ENCODE measurements at places on chromosomes 5 and 9.

GRCh38 chr5:2505217-2505616 is 246.3 kb downstream of the IRX2 start:
- DNase-seq, result no peak

- DNase-seq, result no peak
Observed at GRCh38 chr5:110855961-110856360, 117.2 kb downstream of the SLC25A46 start.

GRCh38 chr5:127066721-127067120 is 6.6 kb downstream of the C5orf63 start:
- DNase-seq, result no peak

- DNase-seq, result no peak
Observed at GRCh38 chr5:133441166-133441815, 171.1 kb downstream of the FSTL4 start.

GRCh38 chr5:73031839-73032238 is 76.0 kb downstream of the FCHO2 start:
- no peak for DNase-seq

- DNase-seq, result no peak
Observed at GRCh38 chr9:123348317-123348992, 7.5 kb upstream of the CRB2 start.

DNA sequence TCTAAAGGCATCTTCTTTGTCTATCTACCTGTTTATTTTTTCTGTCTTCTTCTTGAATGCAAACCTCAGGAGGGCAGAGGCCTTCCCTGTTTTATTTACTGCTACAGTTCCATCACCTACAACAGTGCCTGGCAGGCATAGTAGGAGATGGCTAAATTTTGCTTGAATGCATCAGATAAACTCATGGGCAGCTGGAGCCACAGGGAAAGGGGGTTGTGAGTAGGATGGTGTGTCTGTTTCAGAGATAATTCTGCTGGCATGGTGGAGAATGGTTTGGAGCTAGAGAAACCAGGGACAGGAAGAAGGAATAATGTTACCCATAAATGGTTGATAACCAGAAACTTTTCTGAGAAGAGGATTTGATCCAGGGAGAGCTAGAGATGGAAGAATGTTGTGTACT is 189.8 kb upstream of the BRINP1 start:
- no peak for DNase-seq

GRCh38 chr9:123112015-123112975 is 78.8 kb downstream of the GPR21 start:
- DNase-seq, result no peak

DNA sequence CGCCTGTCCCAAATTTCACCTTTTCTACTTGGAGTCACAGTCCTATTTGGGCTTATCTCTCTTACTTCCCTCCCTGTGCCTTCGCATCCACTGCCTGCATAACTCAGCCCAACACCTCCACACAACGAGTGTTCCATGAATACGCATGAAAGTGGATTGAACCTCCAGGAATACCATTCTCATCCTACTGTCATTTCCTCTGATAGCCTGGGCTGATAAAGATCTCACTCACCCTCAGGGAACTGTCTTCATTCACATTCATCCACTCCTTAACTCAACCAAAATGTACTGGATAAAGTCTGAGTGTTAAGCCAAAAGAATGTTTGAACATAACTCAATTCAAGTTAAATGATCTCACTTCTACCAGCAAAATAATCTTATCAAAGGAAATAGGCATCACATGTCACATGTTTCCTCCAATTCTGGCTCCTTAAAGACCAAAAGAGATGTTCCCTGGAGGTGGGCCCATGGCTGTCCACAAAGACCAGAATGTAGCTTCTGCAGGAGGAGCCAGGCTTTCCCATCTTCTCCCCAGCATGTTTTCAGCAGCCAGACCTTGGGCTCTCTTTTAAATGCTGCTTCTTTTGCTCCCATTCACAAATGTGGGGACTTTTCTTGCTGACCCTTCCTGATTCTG is 28.4 kb upstream of the TRIO start:
- no peak for DNase-seq

DNA sequence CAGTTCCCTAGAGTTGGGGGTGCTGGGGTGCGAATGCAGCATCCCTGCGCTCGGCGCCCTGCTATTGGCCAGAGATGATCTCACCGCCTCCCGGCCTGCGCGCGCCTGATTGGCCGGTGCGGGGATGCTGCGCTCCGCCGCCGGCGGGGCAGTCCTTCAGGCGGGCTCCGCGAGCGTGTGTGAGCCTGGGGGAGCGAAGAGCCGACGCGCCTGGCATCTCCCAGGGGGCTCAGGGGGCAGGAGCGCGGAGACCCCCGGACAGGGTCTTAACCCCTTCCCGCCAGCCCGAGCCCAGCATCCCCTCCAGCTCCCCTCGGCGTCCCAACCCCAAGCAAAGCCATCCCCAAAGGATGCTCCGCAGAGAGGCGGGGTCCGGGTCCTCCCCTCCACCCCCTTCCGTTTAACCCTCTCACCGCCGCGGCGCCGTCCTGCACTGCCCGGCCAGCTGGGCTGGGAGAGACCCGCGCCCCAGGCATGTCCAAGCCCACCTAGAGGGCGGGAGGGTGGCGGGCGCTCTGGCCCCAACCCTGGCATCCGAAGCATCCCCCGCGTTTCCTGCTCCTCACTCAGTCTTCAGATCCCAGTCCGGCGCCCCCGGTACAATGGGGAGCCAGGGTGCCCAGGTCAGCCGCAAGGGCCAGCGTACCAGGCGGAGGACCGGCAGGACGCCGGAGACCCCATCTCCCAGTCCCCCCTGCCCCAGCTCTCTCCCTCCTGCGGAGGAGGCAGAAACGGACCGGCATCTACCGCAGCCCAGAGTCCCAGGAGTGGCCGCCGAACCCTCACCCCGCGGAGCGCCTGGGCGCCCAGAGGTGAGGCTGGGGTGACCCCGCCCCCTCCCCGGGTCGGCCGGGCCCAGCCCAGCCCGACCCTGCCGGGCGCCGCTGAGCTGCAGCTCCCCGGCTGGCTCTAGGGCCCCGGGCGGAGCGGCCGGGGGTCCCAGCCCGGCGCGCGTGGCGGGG is 19.3 kb upstream of the TOR2A start:
- no peak for DNase-seq

DNA sequence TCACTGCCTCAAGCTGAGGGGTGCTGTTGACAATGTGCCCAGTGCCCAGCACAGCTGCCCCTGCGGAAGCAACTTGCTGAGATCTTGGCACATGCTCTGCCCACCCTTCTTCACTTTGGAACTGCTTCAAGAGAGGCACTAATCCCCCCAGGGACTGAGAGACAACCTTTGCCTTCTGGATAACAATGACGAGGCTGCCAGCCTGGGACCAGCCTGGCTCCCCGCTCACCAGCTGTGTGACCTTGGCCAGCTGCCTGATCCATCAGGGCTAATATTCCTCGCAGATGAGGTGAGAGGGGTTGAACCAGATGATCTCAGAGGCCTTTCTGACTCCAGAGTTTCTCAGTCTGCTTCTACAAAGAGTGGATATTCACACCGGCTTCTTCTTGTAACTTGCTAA is 81.0 kb downstream of the SHB start:
- no peak for DNase-seq

- DNase-seq, result no peak
Observed at GRCh38 chr5:102865171-102865509, 110.0 kb downstream of the PAM start.

DNA sequence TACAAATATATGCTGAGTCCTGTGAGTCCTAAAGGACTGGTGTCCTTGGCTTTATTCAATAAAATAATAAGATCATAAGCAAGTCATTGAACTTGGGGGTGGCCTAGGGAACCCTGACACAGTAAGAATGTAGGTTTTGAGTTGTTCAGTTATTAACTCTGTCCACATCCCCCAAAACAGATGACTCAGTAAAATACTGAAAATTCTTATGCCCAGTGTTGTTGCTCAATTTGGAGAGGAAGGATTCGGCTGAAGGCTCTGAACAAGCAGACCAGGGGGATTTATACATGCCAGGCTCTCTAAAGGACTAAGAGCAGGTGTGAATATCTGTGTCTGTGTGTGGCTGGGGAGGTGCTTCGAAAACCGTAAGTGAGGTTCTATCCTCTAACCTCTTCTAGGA is 173.7 kb downstream of the RMI1 start:
- DNase-seq, result no peak

DNA sequence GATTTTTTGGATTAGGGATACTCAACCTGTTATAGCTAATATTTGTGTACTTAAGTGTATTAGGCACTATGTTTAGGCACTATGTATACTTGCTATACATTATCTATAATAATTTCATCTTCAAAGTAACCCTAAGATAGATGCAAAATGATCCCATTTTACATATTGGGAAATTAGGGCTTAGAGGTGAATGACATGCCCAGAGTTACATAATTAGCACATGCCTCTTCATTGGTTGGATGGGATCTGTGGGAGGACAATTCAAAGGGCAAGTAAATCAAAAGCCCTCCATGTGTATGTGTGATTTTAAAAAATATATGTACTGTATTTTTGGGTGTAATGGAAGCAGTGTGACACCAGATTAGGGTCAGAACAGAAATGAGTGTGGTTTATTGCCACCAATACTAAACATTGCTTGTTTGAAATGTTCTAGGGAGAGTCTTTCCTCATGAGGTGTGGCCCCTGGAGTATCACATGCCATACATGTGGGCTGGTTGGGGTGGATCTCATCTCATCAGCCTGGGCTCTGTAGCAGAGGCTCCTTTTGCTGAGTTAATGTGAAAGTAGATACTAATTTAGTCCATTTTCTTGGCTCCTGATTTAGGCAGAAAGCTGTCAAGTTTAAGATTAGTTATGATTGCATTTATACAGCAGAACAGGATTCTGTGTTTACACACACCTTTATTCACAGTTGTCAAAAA is 5.5 kb downstream of the C9orf85 start:
- DNase-seq, result no peak

- DNase-seq, result no peak
Observed at GRCh38 chr9:98538626-98539031, 170.1 kb downstream of the GABBR2 start.

DNA sequence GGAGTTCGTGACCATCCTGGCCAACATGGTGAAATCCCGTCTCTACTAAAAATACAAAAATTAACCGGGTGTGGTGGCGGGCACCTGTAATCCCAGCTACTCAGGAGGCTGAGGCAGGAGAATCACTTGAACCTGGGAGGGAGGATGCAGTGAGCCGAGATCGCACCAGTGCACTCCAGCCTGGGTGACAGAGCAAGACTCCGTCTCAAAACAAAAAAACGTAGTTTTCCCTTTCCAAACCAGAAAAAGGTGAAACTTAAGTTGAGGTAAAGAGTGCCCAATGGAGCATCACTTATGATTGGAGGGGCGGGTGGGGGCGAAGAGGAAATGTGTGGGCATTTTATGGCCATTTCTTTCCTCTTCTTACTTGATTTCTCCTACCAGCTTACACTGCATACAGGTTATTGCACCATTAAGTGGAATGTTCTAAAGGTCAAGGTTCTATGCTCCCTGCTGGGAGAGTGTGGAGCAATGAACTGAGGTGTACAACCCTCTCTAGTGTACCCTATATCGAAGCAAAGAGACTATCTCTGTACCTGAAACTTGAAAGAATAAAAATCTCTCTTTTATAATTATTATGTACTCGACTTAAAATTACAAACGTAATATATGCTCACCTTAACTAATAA is 136.2 kb downstream of the DEPDC1B start:
- no peak for DNase-seq

GRCh38 chr5:135895474-135896006 is at the start of gene IL9:
Gene IL9, minus strand, starts transcription at chr5:135895841. Its CDS starts 25 bp downstream, at chr5:135895816.
- DNase-seq, result no peak

GRCh38 chr9:18608371-18608770 is 134.4 kb downstream of the ADAMTSL1 start:
- DNase-seq, result no peak

GRCh38 chr9:87479801-87480201 is 17.9 kb upstream of the DAPK1 start:
- DNase-seq, result no peak

DNA sequence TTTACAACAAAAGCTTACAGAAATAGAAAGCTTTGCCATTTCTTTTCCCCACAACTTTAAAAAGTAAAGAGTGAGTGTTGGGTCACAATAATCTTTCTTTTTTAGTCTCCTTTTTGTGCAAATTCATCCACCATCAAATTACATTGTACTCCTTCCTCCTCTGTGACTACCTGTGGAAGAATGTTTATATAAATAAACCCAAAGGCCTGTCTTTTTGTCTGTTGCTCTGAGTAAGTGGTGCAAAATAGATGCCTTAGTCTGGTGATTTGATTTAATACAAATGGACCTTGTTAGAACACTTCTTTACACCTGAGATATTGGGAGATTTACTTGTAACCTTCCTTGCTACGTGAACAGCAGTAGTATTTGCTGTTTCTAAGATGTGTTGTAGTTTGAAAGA is 53.5 kb upstream of the TAF11L2 start:
- DNase-seq, result no peak

DNA sequence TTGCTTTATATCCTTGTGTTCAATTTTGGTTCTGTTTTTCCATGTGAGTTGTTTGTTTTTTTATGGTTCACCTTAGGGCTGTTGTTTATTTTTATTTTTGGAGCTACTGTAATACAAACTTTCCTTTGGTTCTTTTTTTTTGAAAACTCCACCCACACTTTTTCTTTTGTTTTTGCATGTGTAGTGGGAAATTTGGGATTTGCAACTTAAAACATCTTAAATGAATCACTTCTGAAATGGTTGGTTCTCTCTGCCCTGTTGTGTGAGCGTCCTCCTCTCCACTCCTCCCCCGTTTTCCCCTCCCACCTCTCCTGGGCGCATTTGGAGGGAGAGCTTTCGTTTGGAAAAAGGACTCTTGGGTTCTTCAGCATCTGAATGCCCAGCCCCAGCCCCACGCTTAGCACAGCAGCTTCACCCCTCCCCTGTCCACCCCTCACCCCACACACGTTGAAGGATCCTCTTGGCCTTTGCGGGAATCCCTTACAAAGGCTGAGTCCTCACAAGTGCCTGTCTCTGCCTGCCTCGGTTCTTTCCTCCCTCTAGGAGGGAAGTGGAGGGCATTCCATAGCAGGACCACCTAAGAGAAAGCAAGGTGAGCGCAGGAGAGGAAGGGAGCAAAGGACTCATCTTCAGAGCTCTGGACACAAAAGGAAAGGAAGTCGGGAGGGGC is 67.2 kb downstream of the DMRT1 start:
- DNase-seq, result no peak

DNA sequence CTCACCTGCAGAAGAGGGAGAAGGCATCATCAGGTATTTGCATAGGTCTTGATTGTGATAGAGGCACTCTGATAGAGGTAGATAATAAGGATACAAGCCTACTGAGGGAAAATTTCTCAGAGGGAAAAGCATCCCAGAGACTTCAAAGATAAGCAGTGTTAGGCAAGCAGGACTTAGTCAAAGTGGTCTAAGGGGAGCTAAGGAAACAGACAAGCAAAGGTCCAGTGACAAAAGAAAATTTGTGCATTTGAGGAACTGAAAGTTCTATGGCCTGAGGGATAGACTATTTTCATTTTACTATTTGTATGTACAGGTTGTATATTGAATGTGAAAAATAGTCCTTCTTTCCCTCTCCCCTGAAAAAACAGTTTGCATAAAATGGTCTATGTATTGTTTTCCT is 27.4 kb downstream of the OXCT1 start:
- DNase-seq, result no peak

DNA sequence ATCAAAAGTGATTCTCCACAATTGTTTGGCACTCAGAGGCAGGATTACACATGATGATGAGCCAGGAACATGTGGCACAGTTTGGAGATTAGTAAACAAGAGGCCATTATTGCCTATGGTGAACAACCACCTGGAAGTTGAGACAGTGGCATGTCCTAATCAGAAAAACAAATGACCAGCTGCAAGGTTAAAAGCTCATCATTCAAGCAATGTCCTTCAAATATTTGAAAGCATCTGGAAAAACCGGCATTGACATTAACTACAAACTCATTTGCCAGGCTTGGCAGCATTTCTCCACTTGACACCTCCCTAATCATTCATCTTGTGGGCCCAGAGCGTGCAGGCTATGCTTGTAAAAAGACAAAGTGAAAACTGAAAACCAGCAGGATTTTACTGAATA is 80.6 kb upstream of the MEGF10 start:
- DNase-seq, result no peak

- no peak for DNase-seq
Observed at GRCh38 chr5:41156739-41157138, 56.6 kb downstream of the C6 start.
